AML-193 (cell line): ENCODE measurements at places on chromosomes 4 and X.

DNA sequence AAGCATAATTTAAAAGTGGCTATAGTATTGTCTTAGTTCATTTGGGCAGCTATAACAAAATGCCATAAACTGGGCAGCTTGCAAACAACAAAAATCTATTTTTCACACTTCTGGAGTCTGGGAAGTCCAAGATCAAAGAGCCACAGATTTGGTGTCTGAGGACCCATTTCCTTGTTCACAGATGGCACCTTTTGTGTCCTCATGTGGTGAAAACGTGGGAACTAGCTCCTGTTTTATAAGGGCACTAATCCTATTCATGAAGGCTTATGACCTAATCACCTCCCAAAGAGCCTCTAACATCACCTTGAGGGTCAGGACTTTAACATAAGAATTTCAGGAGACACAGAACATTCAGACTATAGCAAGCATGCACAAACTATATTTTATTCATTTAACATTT, 126.5 kb upstream of the WDFY3 start:
- DNase-seq: no peak

DNA sequence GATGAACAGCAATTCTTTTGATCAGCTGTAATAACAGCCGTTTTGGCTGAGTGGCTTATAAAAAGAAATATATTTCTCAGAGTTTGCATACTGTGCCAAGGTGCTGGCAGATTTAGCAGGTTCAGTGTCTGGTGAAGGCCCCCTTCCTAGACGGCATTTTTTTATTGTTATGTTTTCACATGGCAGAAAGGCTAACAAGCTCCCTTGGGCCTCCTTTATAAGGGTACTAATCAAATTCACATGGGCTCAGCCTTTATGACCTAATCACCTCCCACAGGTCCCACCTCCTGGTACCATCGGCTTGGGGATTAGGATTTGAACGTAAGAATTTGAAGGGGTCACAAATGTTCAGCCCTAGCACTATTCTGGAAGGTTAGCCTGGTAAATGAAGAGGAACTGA, 431.9 kb downstream of the SPOCK3 start:
- DNase-seq: no peak

DNA sequence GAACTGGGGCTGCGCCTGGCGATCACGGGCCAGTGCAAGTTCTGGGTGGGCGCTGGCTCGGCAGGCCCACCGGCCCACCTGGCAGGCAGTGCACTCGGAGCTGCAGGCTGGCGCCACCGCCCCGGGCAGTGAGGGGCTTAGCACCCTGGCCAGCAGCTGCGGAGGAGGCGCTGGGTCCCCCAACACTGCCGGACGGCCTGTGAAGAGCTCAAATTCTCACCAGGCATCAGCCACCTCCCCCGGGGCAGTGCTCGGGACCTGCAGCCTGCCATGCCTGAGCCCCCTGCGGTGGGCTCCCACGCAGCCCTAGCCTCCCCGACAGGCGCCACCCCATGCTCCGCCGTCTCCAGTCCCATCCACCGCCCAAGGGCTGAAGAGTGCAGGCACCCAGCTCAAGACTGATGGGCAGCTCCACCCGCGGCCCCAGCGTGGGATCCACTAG, 7.1 kb upstream of the ZNF330 start:
- no peak for DNase-seq

- no peak for DNase-seq
Measured at GRCh38 chrX:734362-734761, 103.8 kb downstream of the SHOX start.

DNA sequence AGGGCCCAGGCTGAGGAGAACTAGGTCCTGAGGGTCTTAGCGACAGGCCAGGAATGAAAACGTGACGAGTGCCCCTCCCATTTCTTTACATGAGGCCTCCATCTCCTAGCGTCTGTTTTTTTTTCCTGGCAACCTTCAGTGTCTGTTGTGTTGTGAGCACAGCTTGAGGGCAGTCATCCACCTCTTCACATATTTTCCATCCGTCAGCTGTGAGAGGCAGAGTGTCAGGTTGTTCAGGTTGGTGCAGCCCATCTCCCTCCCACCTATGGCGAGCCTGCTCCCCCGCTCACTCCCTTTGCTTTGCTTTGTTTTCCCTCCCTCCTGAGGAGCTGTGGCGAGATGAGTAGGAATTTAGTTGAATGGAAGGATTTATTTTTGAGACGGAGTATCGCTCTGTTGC, 51.7 kb upstream of the CHRNA9 start:
- DNase-seq: no peak

- no peak for DNase-seq
Measured at GRCh38 chr4:124389591-124389990, 322.9 kb downstream of the ANKRD50 start.

- no peak for DNase-seq
Measured at GRCh38 chr4:43943998-43944397, 504.6 kb downstream of the KCTD8 start.

GRCh38 chrX:84199688-84200087, 11.7 kb upstream of the RPS6KA6 start:
- no peak for DNase-seq

DNA sequence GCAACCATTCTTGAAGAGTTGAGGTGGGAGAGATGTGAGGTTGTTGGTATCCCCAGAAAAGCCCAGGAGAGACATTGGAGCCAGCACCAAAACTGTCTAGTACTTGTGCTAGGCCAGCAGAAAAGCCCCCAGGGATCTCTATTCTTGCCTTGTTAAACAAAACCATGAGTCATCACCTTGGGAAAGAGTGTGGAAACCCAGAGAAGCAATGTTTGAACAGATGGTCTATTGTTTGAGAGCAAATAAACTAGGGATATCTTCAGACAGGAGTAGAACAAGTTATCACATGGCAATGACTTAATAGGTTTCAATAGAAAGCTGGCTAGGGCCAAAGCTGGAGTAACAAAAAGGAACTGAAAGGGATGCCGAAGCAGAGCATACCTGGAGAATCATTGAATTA, 195.7 kb upstream of the CASK start:
- DNase-seq: no peak

- no peak for DNase-seq
Measured at GRCh38 chr4:186904101-186904500, 180.4 kb upstream of the FAT1 start.

DNA sequence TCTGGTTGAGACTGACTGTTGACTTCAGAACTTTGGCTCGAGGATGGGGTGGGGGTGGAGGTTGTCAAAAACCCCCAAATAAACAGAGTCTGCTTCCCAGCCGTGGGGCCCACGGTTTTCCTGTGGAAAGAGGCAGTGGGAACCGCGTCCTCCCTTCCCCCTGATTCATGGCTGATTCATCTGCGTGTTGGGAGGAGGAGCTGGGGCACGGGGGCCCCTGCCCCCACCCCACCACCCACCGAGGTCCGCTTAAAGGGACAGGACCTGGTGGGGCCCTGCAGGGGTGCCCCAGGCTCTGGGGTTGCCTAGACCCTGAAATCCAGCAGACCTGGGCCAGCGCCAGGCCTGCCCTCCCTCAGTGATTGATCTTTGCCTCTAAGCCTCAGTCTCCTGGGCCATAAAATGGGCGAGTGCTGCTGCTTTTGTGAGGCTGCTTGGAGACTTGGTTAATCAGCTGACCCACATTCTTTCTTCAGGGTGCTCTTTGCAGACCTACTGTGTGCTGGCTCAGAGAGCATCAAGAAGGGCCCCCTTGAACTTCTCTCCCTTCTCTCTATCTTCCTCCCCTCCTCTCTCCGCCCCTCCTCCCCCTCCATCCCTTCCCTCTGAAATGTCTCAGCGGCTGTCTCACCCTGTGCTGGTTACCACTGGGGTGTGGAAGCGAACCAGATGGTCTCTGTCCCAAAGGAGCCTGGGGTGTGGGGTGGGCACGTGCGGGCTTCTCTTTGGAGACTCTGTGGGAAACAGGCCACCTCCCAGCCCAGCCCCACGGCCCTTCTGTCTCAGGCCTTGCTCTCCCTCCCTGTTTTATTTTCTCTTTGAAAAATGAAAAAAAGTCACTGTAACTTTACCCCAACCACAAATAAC, 9.1 kb downstream of the HTRA3 start:
- no peak for DNase-seq

GRCh38 chr4:87009095-87009648, 74.4 kb downstream of the AFF1 start:
- peak; percentile 73 for DNase-seq

DNA sequence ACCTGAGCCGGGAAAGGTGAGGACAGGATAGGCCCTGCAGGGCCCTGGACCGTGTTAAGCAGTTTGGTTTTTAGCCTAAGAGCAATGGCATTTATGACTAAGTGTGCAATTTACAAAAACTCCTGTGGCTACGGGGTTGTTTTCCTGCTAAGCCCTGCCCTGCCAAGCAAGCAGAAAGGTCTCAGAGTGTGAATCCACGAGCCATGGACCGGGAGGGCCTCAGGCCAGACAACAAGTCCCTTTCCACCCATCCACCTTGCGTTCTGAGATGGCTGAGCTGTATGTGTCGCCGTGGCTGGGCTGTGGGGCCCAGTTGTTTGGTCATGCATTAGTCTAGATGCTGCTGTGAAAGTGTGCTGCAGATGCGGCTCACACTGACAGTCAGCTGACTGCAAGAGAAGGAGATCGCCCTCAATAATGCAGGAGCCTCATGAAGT, 33.9 kb upstream of the AFAP1 start:
- no peak for DNase-seq

DNA sequence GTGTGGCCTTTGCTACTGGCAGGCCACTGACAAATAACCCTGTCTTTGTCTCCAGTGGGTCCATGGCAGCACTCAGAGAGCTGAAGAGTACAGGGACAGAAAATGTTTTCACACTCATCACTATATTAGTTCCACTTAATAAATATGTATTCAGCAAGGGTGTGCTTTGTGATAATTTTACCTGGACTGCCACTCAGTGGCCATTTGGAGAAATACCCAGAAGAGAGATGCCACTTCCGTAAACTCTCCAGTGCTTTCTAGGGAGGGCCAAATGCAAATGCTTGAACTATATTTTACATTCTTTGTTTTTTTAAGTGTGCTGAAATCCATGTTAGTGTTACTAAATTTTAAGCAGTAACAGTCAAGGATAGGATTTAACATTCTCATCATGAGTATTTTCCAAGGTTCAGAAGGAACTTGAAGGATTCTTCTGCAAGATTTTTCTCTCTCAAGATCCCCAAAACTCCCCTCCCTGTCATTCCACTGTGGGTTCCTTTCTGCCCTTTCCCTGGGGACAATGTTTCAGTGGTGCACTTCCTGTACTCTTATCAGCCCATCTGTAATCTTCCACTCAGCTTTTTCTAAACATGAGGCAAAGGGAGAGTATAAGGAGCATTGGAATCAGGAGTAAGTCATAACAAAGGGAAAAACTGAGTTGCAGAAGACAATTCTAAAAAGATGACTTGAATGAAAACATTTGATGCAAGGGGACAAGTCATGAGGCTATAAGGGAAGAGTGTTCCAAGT, 46.0 kb downstream of the TFDP3 start:
- DNase-seq: peak; percentile 2

DNA sequence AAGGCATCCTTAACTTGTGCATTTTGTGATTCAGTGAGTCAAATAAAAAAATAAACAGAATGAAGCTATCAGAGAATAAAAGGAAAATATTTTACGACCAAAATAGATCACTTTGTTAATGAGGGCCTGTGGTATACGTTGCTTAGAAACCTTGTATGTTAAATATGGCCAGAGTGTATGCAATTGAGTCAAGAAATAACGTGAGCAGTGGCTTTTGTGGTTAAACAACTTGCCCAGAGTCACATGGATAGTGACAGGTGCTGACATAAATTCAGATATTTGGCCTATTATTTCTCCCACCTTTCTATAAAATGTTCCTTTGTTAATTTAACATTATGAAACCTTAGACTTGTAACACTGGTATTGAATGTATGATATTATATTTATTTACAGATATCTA, 393.4 kb downstream of the PABPC4L start:
- no peak for DNase-seq

DNA sequence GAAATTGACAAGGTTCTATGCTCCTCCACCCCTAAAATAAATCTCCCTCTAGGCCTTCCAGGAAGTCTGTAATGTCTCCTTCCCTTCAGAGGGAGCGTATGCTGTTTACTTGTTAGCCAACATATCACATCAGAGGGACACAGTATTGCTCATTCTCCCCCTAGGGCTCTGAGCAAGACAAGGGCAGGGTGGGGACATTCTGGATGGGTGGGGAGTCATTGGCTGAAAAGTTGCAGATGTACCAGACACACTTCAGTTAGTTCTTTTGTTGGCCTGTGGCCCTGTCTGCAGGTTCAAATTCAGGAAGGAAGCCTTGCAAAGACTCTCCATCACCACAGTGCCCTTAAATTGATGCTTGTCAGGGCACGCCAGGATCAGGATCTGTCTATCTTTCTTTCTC, 106.3 kb upstream of the TEX13D start:
- DNase-seq: no peak

GRCh38 chr4:157372567-157372966, 152.0 kb downstream of the GRIA2 start:
- no peak for DNase-seq

GRCh38 chr4:183722731-183723560, 63.9 kb downstream of the TRAPPC11 start:
- DNase-seq: peak; percentile 29

DNA sequence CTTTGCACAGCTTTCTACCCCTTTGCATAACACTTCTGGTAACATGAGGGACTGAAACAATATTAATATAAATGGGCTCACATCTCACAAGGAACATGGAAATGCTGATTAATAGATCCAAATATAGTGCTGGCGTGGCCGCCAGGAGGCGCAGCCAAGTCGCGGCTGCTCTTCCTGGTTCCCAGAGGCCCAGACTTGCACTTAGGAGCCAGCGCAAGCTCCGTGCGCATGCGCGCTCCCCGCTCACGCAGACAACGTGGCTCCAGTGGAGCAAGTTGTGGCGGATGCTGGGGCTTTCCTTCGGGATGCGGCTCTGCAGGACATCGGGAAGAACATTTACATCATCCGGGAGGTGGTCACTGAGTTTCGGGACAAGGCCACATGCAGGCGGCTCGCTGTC, 318.3 kb upstream of the SLC7A11 start:
- DNase-seq: no peak

DNA sequence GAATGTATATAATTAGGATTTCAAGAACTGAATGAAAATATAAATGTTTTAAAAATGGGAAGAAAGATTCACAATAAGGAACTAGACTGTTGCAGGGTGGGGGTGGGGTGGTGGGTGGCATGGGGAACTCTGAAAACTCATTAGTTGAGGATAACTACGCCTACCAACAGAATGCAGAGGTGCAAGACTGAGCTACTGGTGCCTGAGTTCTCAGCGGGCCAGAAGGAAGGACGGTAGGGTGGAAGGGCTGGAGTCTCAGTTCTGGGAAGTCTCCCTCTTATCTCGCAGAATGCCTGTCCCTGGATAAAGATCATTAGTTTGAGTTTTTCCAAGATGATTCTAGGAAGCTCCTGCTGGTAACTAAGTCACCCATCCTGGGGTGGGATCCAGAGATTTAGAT, 1.3 kb upstream of the SOD3 start:
- no peak for DNase-seq

- DNase-seq: no peak
Measured at GRCh38 chr4:124710911-124711310, 1.6 kb downstream of the ANKRD50 start.
